ENCODE measurements at places on chromosomes 12 and 14.

- H3K36me3 ChIP-seq, result no peaks in the 10 kb centered on the region
- no peak overlapping the region for H3K4me3 ChIP-seq
- no peak for DNase-seq
- no peaks in the 10 kb centered on the region for H3K4me1 ChIP-seq
- H3K27me3 ChIP-seq, result no peaks in the 10 kb centered on the region
These were observed 484.3 kb downstream of the NAV3 start for GRCh38 chr12:78315028-78315427.

DNA sequence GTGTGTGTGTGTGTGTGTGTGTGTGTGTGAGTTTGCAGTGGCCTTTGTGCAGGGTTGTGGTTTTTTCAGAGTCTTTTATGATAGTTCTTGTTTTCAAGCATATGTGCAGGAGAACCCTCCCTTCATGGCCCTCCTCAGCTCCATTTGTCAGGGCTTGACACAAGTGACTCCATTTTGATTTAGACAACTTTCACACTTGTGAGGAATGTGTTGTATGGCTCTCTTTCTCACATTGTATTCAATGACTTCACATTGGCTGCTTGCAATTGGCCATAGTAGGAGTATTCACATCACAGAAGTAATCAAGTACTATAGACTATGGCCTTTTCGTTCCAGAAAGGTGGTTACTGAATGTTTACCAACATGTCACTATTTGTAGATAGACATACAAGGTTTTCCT lies 133.1 kb downstream of the SLC38A1 start:
- DNase-seq, result no peak
- no peaks in the 10 kb centered on the region for H3K4me1 ChIP-seq
- H3K27me3 ChIP-seq, result peaks cover 3% of the 10 kb centered on the region
- no peaks in the 10 kb centered on the region for H3K36me3 ChIP-seq
- no peak overlapping the region for H3K4me3 ChIP-seq

DNA sequence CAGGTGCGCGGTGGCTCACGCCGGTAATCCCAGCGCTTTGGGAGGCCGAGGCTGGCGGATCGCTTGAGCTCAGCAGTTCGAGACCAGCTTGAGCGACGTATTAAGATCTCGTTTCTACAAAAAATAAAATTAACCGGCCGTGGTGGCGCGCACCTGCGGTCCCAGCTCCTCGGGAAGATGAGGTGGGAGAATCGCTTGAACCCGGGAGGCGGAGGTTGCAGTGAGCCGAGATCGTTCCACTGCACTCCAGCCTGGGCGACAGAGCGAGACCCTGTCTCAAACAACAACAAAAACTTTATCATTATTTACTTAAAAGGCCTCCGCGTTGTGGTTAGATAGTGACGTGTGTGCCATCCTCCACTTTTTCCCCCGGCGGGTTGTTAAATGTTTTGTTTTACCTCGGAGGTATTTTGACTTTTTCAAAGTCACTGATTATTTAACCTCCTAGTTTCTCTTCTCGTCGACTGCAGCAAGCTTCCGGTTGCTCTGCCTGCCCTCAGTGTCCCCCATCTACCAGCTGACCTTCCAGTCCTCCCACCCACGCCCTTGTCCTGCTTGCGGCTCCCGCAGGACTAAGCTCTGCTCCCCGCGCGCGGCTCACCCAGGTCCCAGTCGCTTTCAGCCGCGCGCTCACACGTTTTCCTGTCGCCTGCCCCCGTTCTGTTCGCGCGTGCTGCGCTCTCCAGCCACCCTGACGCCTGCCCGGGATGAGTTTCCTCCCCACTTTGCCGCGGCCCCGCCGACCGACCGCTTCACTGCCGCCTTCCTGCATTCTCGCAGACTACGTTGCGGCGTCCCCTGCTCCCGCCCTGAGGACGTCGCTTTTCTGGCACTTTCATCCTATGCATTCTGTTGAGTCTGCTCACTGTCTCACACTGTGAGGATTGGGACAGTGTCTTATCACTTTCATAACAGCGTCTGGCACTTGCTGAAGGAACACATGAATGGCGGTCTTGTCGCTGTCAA lies 1.2 kb upstream of the SCAF11 start:
- peaks cover 32% of the 10 kb centered on the region for H3K4me1 ChIP-seq
- H3K36me3 ChIP-seq, result no peaks in the 10 kb centered on the region

DNA sequence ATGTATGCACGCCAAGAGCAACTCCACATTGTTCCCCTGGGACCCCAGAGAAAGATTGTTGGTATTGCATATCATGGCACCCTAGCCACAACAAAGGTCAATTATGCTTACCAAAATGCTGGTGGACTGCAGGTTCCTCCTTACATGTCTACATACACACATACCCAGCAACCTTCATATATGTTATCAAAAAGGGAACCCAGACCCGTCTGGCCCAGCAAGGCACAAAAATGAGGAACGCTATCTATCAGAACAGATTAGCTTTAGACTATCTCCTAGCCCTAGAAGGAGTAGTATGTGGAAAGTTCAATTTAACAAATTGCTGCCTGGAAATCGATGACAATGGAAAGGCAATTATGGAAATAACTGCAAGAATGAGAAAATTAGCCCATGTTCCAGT lies 61.5 kb downstream of the DHRS2 start:
- H3K27ac ChIP-seq, result no peak overlapping the region
- peaks cover 18% of the 10 kb centered on the region for H3K4me1 ChIP-seq
- no peaks in the 10 kb centered on the region for H3K36me3 ChIP-seq
- no peaks in the 10 kb centered on the region for H3K27me3 ChIP-seq

GRCh38 chr12:24042651-24043050 lies 93.2 kb upstream of the SOX5 start:
- no peaks in the 10 kb centered on the region for H3K36me3 ChIP-seq
- no peak overlapping the region for H3K4me3 ChIP-seq
- no peak for DNase-seq
- no peaks in the 10 kb centered on the region for H3K27me3 ChIP-seq

DNA sequence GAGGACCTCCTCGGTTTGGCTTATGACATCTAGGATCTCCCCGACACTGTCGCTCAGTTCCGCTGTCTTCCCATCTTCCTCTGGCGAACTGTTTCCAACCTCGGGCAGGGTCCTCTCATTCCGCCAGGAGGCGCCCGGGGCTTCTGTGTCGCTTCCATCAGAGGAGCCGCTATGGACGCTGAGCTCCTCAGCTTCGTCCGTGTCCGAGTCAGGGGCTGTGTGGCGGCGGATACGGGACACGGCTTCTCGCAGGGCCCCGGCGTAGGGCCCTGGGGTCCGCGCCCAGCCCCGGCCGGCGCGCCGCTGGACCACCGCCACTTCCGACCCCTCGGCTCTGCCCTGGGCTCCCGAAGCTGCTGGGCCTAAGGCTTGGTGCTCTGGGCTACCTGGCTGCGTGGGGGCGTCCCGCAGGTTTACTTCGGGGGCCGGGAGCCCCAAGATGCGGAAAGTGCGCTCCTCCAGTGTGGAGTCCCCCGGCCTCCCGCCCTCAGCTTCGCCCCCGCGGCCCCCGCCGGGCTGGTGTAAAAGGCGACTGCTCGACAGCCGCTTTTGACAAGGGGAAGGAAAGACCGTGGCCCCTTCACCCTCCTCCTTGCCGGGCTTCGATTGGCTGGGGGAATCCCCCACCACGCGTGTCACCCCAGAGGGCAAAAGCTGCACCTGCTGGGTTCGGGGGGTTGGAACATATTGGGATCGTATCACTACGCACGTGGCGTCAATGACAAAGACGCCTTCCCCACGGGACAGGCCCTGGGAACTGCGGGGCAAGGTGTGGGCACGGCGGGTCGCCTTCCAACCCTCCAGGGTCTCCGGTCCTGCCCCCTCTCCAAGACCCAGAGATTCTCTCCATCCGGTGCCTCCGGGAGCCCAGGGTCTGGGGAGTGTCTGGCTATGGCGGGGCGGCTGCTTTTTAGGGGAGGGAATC lies 2.1 kb downstream of the DDN start:
- peaks cover 47% of the 10 kb centered on the region for H3K27me3 ChIP-seq
- H3K36me3 ChIP-seq, result peaks cover 11% of the 10 kb centered on the region
- H3K27ac ChIP-seq, result no peak overlapping the region
- DNase-seq, result peak; percentile 89

DNA sequence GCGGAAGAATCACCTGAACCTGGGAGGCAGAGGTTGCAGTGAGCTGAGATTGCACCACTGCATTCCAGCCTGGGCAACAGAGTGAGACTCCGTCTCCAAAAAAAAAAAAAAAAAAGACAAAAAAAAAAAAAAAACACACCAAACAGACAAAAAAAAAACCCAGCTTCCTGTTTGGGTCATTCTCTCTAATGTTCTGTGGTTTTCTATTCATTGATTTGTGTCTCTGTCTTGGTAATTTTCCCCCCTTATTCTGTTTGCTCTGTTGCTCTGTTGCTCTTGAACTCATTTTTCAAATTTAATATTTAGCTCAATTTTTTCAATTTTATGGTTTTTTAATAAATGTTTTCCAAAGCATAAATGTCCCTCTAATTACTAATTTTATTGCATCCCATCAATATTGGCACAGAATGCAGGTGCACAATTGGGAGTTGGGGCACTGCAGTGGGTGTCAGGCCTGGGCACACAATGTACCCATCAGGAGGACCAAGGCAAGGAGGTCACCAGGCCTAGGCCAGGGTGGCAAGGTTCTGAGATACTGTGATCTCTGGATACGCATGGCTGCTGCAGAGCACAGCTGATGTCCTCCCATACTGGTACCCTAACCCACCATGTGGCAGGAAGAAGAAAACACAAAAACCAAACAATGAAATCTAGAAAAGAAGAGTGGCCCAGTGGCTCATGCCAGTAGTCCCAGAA lies 8.0 kb upstream of the GNPTAB start:
- no peaks in the 10 kb centered on the region for H3K27me3 ChIP-seq
- no peak for DNase-seq
- no peaks in the 10 kb centered on the region for H3K4me1 ChIP-seq

GRCh38 chr14:23638414-23639047 lies 2.4 kb downstream of the DHRS2 start:
- no peak overlapping the region for H3K4me3 ChIP-seq
- DNase-seq, result no peak
- H3K4me1 ChIP-seq, result no peaks in the 10 kb centered on the region
- no peaks in the 10 kb centered on the region for H3K27me3 ChIP-seq
- no peak overlapping the region for H3K27ac ChIP-seq

- no peak overlapping the region for H3K27ac ChIP-seq
- DNase-seq, result no peak
- H3K4me1 ChIP-seq, result no peaks in the 10 kb centered on the region
- no peaks in the 10 kb centered on the region for H3K36me3 ChIP-seq
- no peak overlapping the region for H3K4me3 ChIP-seq
These were observed 45.4 kb downstream of the JAG2 start for GRCh38 chr14:105123064-105123665.

- H3K4me1 ChIP-seq, result peaks cover 34% of the 10 kb centered on the region
- peak within 1 kb of the TSS; percentile 95 for H3K4me3 ChIP-seq
- no peaks in the 10 kb centered on the region for H3K27me3 ChIP-seq
- peak within 1 kb of the TSS; percentile 88 for H3K27ac ChIP-seq
- peak; percentile 95 for DNase-seq
- H3K36me3 ChIP-seq, result no peaks in the 10 kb centered on the region
These were observed at the start of gene CDC42BPB for GRCh38 chr14:103057372-103058163. Gene CDC42BPB, minus strand, starts transcription at chr14:103057549. Its CDS starts 376 bp downstream, at chr14:103057173.

GRCh38 chr12:19613051-19613535 lies 173.8 kb downstream of the AEBP2 start:
- no peaks in the 10 kb centered on the region for H3K27me3 ChIP-seq
- no peak overlapping the region for H3K27ac ChIP-seq
- no peaks in the 10 kb centered on the region for H3K36me3 ChIP-seq
- H3K4me3 ChIP-seq, result no peak overlapping the region
- no peaks in the 10 kb centered on the region for H3K4me1 ChIP-seq

GRCh38 chr12:2487278-2487677 lies 307.5 kb upstream of the FKBP4 start:
- no peak overlapping the region for H3K4me3 ChIP-seq
- H3K27me3 ChIP-seq, result no peaks in the 10 kb centered on the region
- no peak for DNase-seq
- peaks cover 7% of the 10 kb centered on the region for H3K4me1 ChIP-seq
- H3K27ac ChIP-seq, result no peak overlapping the region

- no peaks in the 10 kb centered on the region for H3K27me3 ChIP-seq
- no peaks in the 10 kb centered on the region for H3K36me3 ChIP-seq
- H3K27ac ChIP-seq, result no peak overlapping the region
- DNase-seq, result no peak
These were observed 1365.7 kb downstream of the AACS start for GRCh38 chr12:126430921-126431320.

- no peak overlapping the region for H3K4me3 ChIP-seq
- H3K36me3 ChIP-seq, result no peaks in the 10 kb centered on the region
- no peak overlapping the region for H3K27ac ChIP-seq
- peaks cover 9% of the 10 kb centered on the region for H3K4me1 ChIP-seq
- no peak for DNase-seq
These were observed 31.3 kb upstream of the ULK1 start for GRCh38 chr12:131862994-131863710.

- H3K4me3 ChIP-seq, result peak overlapping the region; percentile 70
- H3K36me3 ChIP-seq, result peaks cover 6% of the 10 kb centered on the region
- H3K4me1 ChIP-seq, result peaks cover 26% of the 10 kb centered on the region
- H3K27ac ChIP-seq, result peak overlapping the region; percentile 65
These were observed 613 bp downstream of the ARHGEF40 start for GRCh38 chr14:21070610-21071224.

GRCh38 chr12:128715485-128715884 lies 108.3 kb downstream of the SLC15A4 start:
- H3K27ac ChIP-seq, result no peak overlapping the region
- H3K36me3 ChIP-seq, result no peaks in the 10 kb centered on the region
- H3K27me3 ChIP-seq, result no peaks in the 10 kb centered on the region
- no peaks in the 10 kb centered on the region for H3K4me1 ChIP-seq
- DNase-seq, result no peak

DNA sequence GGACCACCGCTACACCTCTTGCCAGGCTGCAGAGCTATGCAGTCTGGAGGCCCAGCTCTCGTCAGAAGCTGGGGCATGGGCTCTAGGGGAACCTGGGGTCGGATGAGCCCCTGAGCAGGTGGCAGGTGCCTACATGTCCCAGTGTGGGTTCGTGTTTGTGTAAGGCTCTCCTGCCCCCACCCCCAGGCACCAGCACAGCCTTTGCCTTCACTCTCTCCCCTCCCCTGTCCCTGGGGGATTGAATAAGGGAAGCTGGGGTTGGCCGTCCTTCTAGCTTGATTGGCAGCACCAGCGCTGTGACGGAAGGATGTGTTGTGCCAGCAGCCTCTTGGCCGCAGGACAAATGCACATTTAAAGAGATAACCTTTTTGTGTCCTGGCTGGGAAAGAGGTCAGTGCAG lies 34.8 kb upstream of the TSPAN9 start:
- no peaks in the 10 kb centered on the region for H3K27me3 ChIP-seq
- H3K4me3 ChIP-seq, result no peak overlapping the region
- H3K4me1 ChIP-seq, result peaks cover 6% of the 10 kb centered on the region

- no peak overlapping the region for H3K27ac ChIP-seq
- H3K27me3 ChIP-seq, result peaks cover under 1% of the 10 kb centered on the region
- no peaks in the 10 kb centered on the region for H3K4me1 ChIP-seq
- no peaks in the 10 kb centered on the region for H3K36me3 ChIP-seq
These were observed 42.8 kb downstream of the PRMT8 start for GRCh38 chr12:3533703-3534386.

DNA sequence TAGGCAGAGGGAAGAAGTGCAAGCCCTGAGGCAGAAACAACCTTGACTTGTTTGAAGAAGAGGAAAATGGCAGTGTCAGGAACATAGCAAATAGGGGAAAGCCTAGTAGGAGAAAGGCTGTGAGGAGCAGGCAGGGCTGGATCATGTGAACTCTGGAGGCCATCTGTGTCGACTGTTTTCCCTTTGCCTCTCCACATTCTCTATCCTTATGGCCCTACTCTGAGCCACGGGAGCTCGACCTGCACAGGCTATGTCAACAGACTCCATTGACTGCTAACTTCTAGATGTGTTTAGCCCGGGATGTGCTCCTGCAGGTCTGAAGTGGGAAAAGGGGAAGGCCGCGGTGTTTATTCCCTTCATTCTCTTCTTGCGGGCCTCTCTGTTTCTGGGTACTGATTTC lies 35.2 kb downstream of the EGLN3 start:
- no peak overlapping the region for H3K4me3 ChIP-seq
- DNase-seq, result no peak
- H3K36me3 ChIP-seq, result no peaks in the 10 kb centered on the region
- peaks cover 6% of the 10 kb centered on the region for H3K4me1 ChIP-seq
- no peaks in the 10 kb centered on the region for H3K27me3 ChIP-seq

Data from upper lobe of right lung (tissue), 1 donor.